ENCODE measurements at places on chromosomes 6 and 20.

GRCh38 chr20:19928328-19929011 lies 88.7 kb upstream of the NAA20 start:
- no peak for DNase-seq

DNA sequence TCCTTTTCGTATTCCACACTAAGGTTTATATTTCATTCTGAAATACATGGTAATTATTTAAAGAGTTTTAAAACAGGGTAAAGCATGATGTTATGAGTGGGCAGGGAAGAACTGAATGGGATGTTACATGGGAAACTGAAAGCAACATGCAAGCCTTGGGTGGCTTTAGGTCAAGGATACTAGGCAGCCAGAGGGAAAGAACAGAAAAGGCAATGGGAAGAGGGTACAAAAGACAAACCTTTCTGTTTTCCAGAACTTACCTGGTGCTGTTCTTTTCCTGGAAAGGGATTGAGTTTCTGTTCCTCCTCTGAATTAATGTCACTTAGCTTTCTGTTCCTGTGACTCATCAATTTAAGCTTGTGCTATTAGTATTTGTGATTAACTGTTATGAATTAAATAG lies 71.2 kb upstream of the SMIM8 start:
- no peak for DNase-seq

DNA sequence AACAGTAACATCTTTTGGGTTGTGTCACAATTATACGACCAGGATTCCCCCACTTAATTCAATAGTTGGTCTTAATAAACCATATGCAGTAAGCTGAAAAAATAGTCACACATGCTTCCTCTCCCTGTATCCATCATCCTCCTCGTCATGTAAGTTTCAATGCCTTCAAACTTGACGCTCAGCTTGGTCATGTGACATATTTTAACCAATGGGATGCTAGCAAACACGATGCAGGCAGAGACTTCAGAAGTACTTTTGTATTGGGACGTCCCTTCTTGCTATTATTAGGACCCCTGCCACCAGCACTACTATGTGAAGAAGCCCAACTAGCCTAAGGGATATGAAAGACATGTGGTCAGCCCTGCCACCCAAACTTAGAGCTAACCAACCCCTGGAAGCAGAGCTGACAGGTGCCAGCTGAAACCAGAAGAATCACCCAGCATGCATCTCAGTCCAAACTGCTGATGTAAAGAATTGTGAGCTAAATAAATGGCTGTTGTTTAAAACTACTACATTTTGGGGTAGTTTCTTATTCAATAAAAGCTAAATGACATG lies 49.3 kb downstream of the CGA start:
- DNase-seq = no peak

DNA sequence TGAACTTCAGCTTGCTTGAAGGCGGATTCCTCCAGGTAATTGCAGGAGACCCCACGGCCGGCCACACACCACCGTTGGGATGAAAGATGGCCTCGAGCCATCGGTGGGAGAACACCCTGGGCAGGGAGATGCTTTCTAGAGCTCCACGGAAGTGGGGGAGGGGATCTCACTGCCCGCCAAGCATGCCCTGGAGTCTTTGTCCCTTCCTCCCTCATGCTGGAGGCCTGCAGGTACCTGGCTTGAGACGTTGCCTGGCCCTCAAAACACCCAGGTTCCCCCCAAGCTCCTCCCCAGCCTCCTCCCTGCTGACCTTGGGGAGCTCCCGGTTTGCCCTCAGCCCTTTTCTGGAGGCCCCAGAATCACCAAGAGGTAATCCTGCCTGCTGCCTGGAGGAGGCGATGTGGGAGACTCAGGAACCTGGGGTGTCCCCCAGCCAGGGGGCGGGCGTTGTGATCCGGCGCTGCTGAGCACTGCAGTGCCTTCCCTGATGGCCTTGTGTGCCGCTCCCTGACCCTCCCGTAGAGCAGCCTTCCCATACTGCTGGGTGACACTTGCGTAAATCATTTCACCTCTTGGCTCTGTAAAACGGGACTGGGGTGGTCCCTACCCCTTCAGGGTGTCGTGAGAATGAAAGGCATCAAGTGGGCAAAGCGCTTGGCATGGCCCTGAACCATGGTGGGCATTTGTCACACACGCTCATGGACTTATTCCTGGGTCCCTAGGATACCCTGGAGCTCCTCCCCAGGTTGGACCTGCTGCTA lies 91.4 kb downstream of the CEBPB start:
- DNase-seq = no peak

- no peak for DNase-seq
Measured at GRCh38 chr20:12916699-12917098, 92.1 kb upstream of the SPTLC3 start.

- no peak for DNase-seq
Measured at GRCh38 chr6:43331891-43332290, 23.3 kb upstream of the CRIP3 start.

- no peak for DNase-seq
Measured at GRCh38 chr6:143952947-143953701, 54.9 kb downstream of the PLAGL1 start.

GRCh38 chr20:11917663-11918062 lies at the start of gene BTBD3:
TSS of gene BTBD3 (plus strand) at chr20:11917893. CDS start at chr20:11918276, 383 bp downstream.
- no peak for DNase-seq

DNA sequence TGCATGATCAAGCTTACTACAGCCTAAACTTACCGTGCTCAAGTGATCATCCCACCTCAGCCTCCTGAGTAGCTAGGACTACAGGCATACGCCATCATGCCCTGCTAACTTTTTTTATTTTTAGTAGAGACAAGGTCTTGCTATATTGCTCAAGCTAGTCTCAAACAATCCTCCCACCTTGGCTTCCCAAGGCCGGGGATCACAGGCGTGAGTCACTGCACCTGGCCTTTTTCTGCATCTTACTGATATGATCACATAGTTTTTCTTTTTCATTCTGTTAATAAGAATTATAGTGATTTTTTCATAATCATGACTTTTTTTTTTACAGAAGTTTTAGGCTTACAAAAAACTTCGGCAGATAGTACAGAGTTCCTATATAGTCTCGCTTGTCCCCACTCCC lies 93.2 kb downstream of the KIF13A start:
- no peak for DNase-seq

GRCh38 chr6:14265049-14266021 lies 147.8 kb downstream of the CD83 start:
- no peak for DNase-seq

- no peak for DNase-seq
Measured at GRCh38 chr20:51388756-51389542, 153.6 kb downstream of the NFATC2 start.

DNA sequence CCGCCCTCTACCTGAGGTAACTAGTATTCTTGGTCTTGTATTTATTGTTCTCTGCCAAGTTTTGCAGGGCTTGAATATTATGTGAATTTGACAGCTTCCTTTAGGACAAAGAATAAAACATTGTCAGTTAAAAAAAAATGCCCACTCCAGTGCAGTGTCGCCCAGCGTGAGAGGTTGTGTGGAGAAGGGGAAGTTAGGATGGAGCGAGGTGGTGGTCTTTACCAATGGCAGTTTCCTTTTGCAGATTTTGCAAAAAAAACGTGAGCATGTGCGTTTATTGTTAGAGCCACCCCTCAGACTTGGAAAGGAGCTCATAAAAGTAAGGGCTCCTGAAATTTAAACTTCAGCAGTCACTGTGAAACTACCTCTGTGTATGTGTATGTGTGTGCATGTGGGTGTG lies 28.3 kb downstream of the UST start:
- no peak for DNase-seq

GRCh38 chr20:1813674-1814635 lies 81.3 kb upstream of the SIRPA start:
- no peak for DNase-seq

DNA sequence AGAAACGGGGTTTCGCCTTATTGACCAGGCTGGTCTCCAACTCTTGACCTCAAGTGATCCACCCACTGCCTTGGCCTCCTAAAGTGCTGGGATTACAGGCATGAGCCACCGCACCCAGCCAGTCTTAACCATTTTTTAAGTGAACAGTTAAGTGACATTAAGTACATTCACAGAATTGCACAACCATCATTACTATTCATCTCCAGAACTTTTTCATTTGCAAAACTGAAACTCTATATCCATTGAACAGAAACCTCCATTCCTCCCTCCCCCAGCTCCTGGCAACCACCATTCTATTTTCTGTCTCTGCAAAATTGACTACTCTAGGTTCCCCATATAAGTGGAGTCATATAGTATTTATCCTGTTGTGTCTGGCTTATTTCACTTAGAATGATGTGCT lies 59.7 kb downstream of the PLCB4 start:
- DNase-seq = no peak

DNA sequence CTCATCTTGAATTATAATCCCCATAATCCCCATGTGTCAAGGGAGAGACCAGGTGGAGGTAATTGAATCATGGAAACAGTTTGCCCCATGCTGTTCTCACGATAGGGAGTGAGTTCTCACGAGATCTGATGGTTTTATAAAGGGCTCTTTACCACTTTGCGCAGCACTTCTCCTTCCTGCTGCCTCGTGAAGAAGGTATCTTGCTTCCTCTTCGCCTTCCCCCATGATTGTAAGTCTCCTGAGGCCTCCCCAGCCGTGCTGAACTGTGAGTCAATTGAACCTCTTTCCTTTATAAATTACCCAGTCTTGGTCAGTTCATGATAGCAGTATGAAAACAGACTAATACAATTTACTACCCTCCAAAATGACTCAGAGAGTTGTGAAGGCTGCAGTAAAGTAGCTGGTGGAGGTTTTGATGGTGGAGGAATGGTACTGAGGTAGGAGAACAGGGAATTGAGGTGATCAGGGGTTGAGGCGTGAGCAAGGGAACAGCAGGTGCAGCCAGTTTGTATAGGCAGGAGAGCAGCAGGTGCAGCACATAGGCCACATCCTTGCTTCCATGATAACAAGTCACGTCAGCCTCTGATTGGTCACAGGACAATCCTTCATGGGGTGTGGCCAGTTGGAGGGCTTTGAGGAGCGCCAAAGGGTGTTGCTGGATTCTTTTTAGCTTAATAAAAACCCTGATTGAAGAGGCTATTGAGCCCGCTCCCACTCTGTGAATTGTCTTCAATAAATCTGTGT lies 150.0 kb downstream of the CDC5L start:
- DNase-seq = no peak

Data from SK-N-MC (cell line).